Activated CD8-positive, alpha-beta memory T cell treated with anti-CD3 and anti-CD28 coated beads for 1 hour (primary cell): ENCODE measurements at places on chromosomes 7 and 10.

DNA sequence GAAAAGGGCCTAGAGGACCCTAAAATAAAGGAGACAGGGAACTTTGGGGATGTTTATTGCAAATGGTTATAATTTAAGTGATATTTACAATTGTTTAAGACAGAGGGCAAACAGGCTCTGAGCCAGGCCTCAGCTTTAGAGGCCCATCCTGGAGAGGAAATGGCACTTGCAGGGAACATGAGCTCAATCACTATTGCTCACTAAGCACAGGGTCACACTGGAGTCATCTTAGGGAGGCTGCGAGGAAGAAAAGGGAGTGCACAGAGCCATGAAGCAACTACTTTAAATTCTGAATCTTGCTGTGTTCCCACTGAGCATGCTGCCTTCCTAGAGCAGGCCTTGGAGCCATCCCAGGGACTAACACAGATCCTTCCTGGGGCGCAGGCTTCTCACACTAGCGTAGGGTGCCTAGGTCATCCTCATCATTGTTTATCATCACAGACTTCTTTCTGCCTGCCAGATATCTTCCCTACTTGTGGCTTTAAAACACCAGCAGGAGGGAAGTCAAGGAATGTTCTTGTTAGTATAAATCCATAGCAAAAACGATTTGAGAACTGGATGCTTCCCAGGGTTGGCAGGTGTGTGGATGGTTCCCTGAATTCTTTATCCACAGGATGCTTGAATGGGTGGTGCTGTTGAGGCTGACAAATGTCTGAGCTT is 12.7 kb upstream of the DNAJB12 start:
- no peak for DNase-seq

DNA sequence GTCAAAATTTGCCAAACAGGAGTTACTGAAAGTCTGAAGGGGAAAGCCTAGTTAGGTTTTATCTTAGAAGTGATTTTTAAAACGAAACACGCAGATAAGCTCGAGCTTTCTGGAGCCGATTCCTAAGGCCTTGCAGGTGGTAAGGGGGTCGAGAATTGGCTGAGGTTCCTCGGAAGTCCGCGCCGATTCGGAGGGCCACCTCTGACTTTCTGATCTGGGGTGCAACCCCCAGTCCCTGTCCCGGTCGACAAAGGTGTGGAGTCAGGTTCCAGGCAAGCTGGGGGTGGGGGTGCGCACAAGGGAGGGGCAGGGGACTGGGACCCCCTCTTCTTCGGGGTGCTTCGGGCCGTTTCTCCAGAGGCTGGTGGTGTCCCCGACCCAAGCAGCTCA is 701 bp upstream of the CUL1 start:
- no peak for DNase-seq

DNA sequence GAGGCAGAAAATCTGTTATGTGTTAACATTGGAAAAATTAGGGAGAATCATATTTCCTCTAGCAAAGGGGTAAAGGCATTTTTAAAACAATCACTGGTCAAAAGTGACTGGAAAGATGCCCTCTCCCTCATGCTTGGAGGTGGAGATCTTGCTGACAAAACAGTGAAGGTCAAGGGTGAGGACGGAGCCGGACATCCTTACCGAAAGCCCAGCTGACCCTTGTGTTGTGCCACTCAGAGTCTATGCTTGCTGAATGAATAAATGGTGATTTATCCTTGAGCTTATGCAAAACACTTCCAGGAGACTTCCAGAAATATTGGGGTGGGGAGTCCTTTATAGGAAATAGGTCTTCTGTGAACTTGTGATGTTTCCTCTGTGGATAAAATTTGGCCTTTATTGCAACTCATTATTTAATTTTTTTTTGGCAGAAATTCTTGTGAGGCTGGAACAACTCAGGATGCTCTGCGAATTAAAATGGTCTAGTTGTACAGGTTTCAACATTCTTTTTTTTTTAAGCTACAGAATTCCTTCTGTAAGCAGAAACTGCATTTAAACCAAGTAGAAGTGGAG is 28.3 kb upstream of the ELMO1 start:
- no peak for DNase-seq

DNA sequence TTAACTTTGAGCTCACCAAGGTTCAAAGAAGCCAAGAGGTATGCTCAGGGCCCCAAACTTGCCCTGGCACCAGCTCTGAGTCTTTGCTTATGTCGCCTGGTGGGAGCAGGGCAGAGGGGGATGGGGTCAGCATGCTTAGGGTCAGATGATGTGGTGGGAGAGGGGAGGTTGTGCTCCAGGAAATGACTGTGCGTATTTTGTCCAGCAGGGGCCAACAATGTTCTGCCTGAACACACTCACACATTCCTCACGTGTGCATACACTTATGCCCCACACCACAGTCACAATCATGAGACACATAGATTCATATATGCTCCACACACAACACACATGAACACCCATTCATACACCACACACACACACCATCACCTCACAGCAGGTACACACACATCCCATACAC is 4.4 kb upstream of the RAMP3 start:
- DNase-seq: no peak

DNA sequence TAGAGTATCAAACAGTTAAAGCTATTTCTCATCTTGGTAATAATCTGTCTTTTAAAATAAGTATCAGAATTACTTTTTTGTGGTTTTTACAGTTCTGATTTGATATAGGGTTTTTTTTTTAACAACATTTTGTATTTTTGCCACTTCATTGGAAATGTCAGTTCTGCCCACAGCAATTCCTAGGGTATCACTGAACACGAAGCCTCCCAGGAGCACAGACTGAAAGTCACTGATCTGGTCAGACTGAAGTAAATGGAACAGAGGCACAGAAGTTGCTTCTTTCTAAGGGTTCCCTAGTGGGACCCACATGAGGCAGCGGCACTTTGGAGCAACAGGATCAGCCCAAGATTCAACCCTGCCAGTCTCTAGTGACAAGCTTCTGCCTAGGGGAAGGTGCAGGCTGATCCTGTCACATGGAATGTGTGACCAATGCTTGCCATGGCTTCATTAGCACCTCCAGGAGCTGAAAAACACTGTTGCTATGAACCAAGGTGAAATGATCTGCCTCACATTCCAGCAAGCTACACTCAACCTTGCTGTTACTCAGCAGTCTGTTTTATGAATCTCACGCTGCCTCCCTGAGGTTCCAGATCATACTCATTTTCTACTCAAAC is 273.4 kb upstream of the CSTF2T start:
- DNase-seq: no peak

GRCh38 chr7:18770822-18771221 is 275.3 kb downstream of the HDAC9 start:
- DNase-seq: no peak

- DNase-seq: no peak
These were observed 1184.8 kb downstream of the GATA3 start for GRCh38 chr10:9239298-9239697.

DNA sequence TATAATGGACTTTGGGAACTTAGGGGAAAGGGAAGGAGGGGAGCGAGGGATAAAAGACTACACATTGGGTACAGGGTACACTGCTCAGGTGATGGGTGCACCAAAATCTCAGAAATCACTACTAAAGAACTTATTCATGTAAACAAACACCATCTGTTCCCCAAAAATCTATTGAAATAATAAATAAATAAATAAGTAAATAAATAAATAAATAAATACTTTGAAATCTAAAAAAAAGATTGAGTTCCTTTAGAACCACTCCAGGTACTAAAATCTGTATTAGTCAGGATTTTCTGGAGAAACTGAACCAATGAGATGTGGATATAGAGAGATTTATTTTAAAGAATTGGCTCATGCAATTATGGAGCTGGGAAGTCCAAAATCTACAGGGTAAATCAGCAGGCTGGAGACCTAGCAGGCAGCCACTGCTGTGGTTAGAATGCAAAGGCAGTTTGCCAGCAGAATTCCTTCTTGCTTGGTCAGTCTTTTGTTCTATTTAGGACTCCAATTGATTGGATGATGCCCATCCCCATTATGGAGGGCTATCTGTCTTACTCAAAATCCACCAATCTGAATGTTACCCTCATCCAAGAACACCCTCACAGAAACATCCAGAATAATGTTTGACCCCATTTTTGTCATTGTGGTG is 8.9 kb downstream of the IGFBP1 start:
- DNase-seq: no peak

GRCh38 chr10:61897671-61898434 is 3.6 kb upstream of the ARID5B start:
- no peak for DNase-seq

- no peak for DNase-seq
These were observed 188.3 kb downstream of the WDR37 start for GRCh38 chr10:1244493-1244892.

DNA sequence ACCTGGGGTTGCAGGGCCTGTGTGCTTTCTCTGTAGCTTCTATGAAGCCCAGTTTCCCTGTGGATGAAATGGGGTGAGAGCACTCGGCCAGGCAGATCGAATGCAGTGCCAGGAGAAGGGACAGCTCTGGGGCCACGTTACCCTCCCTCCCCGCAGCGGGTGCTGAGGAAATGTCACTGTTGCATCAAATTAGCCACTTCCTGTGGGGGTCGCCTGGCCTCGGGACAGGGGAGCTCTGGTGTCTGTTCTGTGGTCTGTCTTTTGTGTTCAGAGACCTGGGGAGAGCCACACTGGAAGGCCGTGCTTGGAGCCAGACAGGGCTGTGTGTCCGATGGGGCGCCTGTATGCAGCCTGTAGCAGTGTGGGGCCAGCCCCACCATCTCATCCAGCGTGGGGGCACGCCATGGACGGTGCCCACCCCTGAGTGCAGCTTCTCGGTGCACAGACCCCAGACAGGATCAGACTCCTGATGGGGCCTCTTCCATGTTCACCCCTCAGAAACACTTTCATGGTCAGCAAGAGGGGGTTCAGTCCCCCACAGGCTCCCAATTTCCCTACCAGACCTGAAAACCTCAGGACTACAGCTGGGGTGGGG is 13.6 kb downstream of the TTYH3 start:
- DNase-seq: no peak

DNA sequence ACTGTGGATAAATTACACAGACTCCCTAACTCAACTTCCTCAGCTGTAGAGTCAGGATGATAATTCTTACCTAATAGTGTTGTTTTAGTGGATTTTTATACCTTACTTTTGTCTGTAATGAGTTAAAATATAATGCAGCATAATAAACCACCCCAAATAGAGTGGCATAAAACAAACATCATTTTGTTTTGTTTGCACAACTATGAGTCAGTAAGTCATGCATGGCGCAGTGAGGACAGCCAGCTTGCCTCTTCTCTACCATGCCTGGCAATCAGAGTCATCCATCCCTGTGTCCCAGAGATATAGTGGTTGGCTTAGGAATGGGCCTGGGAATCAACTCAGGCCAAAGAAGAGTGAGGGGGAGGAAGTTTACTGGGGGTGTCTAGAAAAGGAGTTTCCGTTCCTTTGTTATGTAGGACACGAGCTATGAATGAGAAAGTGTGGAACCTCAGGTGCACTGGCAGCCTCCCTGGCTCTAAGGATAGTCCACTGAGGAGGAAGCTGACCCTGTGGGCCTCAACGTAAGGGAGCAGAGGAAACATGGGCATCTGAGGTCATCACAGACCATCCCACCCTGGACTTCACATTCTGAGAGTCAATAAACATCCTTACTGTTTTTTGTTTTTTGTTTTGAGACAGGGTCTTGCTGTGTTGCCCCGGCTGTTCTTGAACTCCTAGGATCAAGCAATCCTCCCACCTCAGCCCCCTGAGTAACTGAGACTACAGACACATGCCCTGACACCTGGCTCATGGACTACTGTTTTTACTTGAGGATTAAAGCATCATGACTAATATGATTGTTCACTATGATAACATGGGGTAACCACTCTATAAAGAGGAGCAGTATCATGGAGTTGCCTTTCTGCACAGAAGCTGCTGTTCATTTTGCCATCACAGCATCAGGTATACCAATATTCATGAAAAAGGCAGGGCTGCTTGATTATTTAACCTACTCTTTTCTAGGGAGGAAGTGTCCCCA is 21.0 kb upstream of the GRB10 start:
- DNase-seq: no peak

DNA sequence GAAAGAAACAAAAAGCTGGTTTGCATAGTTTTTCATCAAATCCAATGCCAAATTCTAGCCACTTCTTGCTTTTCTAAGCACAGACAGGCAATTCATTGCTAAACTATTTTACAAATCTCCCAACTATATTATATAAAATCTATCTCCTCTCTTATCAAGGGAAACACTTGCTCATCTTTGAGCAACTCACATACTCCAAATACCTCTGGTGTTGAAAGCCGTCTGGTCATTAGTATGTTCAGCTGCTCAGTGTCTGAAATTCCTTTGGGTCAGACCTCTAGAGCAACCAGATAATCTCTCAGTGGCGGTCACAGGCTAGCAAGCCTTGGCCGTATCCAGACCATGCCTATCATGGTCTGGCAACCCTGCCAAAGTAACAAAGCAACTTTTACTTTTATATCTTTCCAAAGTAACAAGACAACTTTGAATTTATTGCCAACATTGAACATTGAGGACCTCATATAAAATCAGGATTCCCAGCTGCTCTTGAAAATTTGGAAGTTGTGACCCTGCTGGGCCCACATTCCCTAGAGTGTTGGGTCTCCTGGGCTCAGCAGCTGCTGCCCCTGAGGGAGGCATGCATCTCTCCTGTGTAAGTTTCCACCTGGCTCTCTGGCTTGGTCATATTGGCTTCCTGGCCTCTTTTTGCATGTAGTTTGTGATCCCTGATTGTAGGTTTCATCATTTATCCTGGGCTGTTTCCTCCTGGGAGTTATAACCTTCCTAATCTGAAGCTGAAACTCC is 56.8 kb upstream of the LANCL2 start:
- no peak for DNase-seq

DNA sequence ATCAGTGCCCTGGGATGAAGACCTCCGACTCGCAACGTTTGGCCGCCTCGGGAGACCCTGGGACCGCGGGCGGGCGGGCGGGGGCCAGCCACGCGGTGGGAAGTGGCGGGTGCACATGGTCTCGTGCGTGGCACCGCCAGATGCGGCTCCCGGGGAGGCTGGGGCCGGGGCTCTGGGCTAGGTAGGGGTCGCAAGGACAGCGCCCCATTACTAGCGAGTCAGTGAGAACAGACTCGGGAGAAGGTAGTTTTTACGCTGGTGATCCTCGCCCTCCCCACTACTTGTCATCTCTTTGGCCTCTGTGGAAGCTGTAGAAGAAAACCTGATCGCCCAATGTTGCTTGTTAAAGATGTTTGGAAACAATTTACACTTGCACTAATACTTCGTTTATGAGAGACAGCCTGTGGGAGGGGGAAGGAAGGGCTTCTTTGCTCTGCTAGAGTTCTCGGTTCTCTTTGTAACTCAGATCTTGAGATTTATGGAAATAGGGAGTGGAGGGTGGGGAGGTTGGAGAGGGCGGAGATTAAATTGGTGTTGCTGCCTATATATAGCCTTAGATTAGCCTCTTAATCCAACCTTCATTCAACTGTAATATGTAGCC is 591 bp downstream of the BZW2 start:
- no peak for DNase-seq

DNA sequence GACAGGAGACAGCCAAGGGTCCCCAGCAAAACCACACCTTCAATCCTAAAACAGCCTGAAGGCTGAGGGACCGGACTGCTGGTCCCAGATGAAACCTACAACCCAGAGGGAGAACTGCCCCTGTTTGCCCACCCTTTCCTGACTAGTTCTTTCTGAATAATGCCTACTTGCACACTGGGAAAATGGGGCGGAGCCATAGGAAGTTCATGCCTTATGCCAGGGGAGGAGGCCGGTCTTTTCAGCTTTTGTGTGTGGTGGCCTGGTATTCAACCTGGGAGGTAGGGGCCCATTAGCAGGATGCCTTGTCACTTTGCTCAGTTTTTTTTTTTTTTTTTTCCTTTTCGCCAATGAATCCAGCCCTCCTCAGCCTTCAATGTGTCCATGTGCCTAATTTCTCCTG is 20.7 kb downstream of the TOMM7 start:
- DNase-seq: no peak
